ENCODE measurements at places on chromosomes 13 and 19.
A peak's percentile ranks its signal among the peaks of the same experiment; 100 is the strongest.

DNA sequence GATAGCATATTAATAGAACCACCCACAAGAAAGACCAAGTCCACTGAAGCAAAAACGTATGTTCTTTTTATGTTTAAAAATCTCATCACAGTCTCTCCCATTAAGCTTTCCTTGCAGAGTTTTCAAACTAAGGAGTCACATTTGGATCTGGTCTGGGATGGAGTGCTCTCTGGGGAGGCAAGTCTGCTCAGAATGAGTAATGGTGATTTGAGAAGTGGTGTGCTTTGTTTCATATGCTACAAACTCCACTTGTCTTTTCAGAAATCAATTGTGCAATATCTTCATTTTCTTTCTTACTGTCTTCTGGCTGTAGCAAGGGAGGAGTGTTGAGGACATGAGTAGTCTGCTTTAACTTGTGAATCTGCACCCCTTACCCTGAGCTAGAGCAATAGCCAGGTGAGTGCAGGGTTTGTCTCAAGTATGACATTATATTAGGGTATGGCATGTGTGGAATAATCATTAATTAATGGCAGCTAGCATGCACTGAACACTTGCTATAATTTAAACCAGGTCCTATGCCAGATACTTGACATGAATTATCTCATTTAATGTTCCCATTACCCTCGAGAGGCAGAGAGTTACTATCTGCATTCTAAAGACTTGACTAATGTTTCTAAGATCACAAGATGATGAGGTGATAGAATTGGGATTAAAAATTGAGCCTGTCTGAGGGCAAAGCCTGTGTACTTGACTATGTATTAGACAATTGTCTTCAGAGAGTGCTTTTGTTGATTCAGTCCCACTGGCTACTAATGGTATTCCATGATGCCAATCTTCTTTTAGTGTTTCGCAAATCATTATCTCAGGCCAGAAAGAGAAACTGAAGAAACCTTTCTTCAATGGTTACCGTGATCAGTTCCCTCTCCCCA lies 171.8 kb downstream of the GPC6 start:
- no peak for DNase-seq

- DNase-seq = no peak
Observed at GRCh38 chr19:16022681-16023080, 53.6 kb upstream of the TPM4 start.

DNA sequence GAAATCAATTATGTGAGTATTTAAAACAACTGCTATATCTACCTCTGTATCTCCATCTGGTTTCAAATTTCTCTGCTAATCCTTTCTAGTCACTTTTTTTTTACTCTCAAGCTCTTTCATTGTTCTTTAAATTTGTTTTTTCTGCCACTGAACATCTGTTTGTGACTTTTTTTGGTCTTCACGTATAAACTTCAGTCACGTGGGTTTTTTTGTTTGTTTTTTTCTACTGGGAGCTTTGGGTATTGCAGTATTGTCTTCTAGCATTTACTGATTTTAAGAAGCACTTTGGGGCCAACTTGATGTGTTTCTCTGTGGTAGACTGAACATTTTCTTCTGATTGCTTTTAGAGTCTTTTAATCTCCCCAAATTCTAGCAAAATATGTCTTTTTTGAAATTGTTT lies 262.6 kb upstream of the RXFP2 start:
- no peak for DNase-seq

- no peak for DNase-seq
Observed at GRCh38 chr19:18612051-18612771, 459 bp upstream of the TMEM59L start.

DNA sequence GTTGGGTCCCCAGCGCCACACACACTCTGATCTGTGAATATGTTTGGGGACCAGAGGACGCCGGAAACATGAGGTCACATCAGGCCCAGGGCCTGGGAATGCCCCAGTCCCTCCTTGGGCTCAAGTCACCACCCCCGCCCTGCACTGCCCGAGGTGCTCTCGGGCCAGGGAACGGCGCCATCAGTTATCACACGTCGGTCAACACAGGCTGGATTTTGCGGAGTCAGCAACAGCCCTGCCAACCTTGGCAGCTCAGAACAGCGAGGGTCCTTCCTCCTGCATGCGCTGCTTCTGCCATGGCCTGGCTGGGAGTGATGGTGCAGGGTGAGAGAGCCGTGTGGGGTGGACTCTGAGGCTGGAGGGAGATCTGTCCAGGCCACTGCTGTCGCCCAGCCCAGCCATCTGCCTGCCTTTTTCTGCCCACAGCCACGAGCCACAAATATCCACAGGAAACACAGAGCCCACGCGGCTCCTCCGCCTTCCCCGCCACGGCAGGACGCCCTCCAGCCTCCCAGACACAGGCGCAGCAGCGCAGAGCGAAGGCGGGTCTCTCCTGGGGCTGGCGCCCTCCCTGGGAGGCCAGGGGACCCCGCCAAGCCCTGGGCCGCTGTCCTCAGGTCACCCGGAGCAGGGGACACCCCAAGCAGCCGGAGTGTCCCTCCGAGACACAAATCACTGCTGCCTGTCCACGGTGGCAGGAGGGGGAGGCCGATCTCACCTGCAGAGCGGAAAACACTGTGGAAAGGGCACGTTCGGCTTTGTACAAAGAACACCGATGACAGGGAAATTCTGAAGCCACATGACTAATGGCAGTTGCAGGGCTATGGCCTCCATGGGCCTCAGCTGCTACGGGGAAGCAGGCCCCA lies 31.6 kb upstream of the CACTIN start:
- DNase-seq = peak; percentile 74

DNA sequence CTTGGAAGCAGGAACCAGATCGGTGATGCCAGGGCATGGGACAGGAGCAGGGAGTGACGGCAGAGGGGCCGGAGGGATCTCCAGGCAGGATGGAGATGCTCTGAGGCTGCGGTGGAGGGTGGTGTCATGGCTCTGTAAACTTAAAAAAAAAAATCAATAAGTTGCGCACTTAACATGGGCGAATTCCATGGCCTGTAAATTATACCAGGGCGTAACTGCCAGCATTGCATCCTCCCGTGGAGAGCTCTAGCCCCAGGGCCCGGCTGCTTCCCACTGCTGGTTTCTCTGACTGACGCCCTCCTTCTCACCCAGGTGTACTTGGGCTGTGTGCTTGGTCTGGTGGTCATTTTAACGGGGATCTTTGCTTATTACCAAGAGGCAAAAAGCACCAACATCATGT lies 8.7 kb downstream of the ATP12A start:
- no peak for DNase-seq

- no peak for DNase-seq
Observed at GRCh38 chr13:27406178-27406939, 18.1 kb upstream of the GTF3A start.
